SK-N-SH (cell line): ENCODE measurements at places on chromosomes 6 and 20. TPM values are rescaled to one million over a fixed set of nuclear protein-coding genes. Genes with fewer than 3 reads are reported as not detected.

DNA sequence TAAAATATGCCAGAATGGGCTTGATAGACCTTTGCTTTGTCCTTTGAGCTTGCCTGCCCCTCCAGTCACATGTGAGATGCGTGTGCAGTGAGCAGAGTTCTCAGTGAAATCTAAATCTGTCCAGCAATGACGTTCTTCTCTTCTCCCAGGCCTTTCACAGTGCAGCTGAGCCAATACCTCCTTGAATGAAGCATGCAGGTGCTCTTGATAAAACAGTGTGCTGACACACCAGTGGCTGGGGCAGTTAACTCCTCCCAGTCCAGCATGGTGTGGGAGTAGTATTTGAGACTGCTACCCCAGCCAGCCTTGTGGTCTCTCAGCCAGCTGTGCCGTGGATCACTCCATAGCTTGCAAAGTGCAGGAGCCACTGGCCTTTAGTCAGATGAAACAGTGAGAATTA, 240.5 kb downstream of the FARS2 start:
- no peak for DNase-seq

DNA sequence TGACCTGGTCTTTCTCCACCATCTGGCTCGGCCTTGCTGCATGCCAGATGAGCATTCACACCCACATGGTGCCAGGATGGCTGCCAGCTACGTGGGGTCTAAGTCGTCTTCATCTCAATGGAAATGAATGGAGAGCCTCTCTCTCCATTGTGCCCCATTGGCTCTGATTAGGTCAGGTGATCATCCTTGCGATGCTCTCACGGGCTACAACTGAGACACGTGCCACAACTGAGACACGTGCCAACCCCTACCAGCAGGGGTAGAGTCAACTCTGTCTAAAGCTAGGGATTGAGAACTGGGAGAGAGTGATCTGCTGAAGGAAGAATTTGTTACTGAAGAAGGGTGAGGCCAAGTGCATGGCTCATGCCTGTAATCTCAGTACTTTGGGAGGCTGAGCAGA, 67.3 kb upstream of the RALY start:
- DNase-seq: no peak

DNA sequence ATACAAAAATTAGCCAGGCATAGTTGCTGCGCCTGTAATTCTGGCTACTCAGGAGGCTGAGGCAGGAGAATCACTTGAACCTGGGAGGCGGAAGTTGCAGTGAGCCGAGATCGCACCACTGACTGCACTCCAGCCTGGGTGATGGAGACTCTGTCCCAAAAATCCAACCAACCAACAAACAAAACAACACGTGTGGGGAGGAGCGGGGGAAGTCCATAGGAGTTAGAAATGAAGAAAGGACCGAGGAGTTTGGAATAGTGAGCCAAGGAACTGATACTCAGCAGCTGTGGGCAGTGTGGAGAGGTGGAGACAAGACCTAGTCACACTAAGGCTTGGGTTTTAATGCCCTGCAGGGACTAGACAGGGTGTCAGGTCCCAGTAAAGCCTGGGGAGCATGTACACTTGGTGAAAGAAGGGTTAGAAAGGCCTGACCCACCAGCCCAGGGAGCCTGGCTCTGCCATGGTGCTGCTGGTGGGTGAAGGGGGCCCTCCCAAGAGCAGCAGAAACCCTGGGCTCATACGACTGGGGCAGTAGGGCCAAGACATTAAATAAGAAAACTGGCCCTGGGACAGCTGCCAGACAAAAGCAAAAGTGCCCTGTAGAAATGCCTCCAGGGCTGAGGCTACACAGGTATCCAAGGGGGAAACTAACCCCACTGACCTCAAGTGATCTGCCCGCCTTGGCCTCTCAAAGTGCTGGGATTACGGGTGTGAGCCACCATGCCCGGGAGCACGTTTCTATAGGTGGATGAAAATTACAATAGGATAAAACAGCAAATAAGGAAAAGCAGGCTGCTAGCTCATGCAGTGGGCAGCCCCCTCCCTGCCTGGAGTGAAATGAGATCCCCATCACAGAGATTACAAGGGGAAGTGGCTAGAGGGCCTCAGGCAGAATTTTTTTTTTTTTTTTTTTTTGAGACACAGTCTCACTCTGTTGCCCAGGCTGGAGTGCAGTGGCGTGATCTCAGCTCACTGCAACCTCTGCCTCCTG, 58.0 kb downstream of the MYH7B start:
- peak; percentile 48 for DNase-seq

DNA sequence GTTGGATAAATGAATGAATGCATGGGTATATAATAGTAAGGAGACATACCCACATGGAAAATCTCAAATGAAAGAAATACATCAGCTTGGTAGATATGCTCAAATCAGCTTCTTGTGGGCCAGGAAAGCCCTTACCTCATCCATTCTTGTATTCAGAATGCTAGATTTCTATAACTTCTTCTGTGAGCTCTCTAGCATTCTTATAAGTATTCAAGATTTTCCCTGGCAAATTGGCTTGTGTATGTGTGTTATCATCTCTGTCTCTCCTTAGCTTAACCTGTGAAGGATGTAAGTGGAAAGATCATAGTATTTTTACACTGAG, 100.8 kb downstream of the OR2B2 start:
- DNase-seq: no peak

DNA sequence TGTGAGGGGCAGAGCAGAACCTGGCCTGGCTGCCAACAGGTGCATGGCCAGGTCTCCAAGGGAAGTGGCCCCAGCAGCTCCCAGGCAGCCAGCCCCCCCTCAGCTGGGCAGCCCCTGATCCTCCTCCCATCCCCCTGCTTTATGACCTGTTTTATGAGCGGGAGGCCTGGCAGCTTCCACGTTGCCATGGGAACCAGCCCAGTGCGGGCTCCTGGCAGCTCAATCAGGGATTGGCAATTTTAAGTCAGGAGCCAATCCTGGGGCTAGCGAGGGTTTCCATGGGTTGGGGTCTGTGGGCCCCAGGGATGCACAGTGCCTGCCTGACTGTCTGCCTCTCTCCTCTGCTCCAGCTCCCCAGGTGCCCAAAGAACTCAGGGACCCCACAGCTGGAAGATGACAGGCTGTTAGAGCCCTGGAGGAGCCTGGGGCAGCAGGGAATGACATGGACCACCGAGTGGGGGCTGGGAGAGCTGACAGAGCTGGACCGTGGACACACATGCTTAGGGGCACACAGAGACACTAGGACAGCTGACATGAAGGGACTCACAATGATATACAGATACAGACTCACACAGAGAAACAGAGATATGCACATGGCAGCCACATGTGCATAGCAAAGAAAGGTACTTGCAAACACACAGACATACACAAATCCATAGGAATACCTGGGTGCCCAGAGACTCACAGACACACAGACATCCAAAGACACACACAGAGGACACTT, 56.5 kb upstream of the SIRPA start:
- peak; percentile 76 for DNase-seq

- no peak for DNase-seq
These were observed 199.9 kb downstream of the CDH4 start for GRCh38 chr20:61451953-61452352.

Gene DEFB132
- not detected in 2 replicates for polyA plus RNA-seq

Gene GSTA2
- not detected in 2 replicates for polyA plus RNA-seq
